ENCODE measurements at places on chromosomes 7 and 10.
A peak's percentile ranks its signal among the peaks of the same experiment; 100 is the strongest.

DNA sequence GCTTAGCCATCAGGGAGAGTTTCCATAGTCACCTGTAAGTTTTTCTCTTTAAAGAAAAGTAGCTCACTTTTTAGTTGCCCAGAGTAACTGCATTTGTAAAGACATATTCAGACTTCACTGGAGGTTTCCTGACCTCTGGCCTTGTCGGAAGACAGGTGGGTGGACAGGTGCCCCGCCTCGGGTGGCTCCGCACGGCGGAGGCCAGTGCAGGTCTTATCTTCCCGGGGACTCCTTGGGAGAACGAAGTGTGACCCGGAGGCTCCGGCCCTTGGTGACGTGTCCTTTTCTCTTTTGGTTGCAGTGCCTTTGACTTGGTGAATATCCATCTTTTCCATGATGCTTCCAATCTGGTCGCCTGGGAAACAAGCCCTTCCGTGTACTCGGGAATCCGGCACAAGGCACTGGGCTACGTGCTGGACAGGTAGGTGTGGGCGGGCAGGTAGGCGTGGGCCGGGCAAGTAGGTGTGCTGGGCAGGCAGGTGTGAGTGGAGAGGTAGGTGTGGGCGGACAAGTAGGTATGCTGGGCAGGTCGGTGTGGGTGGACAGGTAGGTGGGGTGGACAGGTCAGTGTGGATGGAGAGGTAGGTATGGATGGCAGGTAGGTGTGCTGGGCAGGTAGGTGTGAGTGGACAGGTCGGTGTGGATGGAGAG is 75.8 kb downstream of the NKX6-2 start:
- DNase-seq: no peak

- DNase-seq: no peak
These were observed 10.1 kb upstream of the SEMA3A start for GRCh38 chr7:84204655-84205054.

DNA sequence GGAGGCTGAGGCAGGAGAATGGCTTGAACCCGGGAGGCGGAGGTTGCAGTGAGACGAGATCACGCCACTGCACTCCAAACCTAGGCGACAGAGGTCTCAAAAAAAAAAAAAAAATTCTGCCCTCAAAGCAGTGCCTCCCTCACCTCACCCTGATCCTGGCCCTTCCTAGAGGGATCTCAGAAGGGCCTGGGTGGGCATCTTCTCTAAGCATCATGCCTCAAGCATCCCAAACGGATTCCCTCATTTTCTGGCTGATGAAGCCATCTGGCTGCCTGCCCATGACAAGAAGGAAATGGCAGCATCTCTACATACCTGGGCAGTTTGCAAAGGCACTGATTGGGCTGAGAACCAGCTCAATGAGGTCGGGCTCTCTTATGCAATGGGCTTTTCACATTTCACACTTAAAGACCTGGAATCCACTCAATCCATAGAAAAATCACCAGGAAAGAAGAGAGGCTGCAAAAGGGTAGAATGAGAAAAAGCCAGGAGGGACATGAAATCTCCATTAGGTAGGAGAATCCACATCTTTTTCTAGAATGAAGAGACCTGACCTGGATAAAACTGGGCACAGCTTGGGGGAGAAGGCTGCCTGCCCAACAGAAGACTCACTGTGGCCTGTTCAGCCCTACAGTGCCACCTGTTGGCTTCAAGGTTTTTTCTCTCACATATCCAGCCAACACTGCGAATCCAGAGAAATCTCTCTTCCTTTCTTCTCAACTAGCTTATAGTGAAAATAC is 48.1 kb downstream of the PDLIM1 start:
- no peak for DNase-seq

GRCh38 chr10:42887734-42888503 is 105.3 kb downstream of the BMS1 start:
- DNase-seq: no peak

- DNase-seq: no peak
These were observed 303.1 kb upstream of the FZD1 start for GRCh38 chr7:90961037-90961725.

DNA sequence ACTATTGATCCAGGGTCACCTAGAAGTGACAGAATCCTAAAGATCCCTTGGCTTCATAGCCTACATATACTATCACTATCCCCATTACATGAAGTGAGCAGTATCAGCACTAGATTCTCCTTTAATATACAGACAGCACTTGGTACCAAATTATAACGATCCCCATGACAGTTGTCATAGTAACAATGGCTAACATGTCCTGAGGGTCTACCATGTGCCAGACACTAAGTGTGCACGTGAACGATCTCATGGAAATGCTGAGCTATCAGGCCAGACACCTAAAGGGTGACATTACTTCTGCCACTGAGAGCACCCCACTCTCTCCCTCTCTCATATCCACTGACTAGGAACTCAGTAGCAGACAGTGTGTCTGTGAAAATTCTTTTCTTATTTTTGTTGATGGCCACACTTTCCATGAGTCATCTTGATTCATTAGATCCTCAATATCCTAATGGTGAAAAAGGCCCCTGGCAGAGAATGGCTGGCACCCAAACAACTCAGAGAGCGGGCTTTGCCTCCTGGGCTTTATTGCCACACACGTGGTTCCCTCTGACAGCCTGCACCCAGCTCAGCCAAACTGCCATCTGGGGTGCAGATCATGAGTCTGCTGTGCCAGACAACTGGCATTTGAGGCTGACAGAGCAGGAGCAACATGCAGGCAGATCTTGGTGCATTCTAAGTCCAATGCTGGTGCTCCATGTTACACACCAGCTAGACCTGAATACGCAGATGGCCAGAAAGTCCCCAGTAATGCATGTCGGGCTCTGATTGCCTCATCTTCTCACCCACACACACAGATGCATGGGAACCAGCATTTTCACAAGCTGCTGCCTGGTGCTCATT is 176.3 kb downstream of the DGKI start:
- DNase-seq: no peak

DNA sequence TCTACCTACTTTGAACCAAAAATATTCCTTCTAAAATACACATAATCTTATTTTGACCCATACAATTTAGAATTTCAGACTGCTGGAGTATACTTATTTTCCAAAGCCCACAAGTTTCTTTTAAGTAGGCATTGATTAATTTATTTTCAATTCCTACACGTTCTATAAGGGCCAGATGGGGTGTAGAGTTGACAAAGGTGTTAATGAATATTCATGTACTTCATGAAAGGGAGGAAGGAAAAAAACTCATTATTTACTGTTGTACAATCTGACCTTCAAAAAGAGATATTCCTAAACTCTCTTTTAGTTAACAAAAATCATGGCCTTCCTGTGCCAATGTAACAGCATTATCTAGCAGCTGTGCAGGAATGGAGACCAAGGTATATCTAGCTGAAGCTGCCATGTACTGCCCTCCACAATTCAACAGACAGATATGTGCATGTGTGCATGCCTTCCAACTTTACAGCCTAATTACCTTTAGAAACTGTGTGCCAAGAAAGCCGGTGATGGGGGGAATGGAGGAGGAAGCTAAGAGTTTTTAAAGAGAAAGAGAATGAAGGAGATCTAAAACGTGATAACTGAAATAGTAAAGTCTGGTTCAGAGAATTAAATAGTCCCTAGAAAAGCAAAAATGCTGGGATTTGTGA is 108.9 kb downstream of the UPF2 start:
- no peak for DNase-seq

- DNase-seq: no peak
These were observed 33.3 kb downstream of the CASP7 start for GRCh38 chr10:113712755-113713639.

DNA sequence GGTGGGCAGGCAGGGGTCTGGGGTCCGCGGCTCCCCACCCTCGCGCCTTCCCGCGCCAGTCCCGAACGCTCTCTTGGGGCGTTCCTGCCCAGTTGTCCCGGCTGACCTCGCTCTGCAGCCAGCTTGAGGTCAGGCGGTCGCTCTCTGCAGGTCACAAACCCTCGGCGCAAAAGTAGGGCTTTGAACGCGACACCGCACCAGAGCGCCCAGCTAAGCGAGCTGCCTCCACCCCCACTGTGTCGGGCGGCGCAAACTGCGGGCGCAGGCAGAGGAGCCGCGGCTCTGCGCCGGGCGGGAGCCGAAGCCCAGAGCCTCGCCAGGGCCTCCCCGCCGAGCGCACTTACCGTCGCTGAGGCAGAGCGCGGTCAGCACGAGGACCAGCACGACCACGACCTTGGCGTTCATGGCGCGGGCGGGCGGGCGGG is 284 bp downstream of the CXCL12 start:
- no peak for DNase-seq

GRCh38 chr10:43892062-43892770 is 243.5 kb upstream of the ZNF32 start:
- no peak for DNase-seq

DNA sequence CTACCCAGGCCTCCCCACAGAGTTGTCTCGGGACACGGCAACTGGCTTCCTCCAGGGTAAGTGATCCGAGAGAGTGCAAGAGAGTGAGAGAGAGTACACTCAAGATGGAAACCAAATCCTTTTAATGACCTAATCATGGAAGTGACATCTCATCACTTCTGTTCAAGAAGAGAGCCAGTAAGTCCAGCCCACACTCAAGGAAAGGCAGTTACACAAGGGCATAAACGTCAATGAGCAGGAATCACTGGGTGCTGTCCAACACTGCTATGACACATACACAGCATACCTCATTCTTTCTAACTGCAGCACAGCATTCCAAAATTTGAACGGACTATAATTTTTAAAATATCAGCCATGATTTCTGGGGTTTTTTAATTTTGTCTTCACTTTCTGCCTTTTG is 29.3 kb upstream of the OSBPL3 start:
- no peak for DNase-seq

- no peak for DNase-seq
These were observed 36.5 kb upstream of the SVIL start for GRCh38 chr10:29671228-29671780.

- no peak for DNase-seq
These were observed 520.5 kb downstream of the HTR7 start for GRCh38 chr10:90337316-90337715.

GRCh38 chr7:135966341-135967043 is 10.7 kb downstream of the MTPN start:
- no peak for DNase-seq

GRCh38 chr7:73980206-73980605 is 47.8 kb upstream of the ELN start:
- DNase-seq: no peak

DNA sequence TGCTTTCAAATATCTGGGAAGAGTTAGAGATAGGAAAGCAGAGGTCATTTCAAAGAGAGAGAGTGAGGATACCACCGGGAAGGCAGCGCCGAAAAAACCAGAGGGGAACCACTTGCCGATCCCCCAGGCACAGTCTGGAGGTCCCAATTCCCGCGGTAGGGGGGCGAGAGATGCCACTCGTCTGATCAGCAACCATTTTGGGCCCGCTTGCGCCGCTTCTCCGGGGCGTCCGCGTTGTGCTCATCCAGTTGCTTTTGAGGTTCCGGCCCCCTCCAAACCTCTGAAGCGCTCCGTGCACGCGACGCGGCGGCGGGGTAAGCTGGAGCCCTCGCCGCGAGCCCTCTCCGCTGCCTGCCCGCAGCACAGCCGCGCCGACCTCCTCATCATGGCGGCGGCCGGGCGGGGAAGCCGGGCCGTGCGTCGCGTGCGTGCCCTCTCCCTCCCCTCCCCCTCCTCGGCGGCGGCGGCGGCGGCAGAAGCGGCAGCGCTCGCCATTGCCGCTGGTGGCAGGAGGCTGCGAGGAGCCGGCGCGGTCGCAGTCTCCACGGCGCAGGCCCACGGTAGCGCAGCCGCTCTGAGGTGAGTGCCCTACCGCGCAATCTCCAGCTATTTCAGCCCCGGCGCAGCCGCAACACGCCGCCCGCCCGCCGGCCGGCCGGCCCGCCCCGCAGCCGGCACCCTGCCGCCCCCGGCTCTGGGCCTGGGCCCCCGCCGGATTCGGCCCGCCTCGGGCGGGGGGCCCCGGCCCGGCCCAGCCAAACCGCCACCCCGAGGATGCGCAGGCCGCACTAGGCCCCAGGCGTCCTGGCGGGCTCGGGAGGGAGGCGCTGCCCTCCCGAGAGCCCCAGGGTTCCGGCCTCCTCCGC is at the start of gene NRF1:
NRF1 (plus strand) TSS at position 475 of the 866 bp plus-strand sequence. CDS start 45,632 bp downstream, outside the sequence.
- DNase-seq: peak; percentile 92
